ENCODE measurements at places on chromosomes 11 and 22.

DNA sequence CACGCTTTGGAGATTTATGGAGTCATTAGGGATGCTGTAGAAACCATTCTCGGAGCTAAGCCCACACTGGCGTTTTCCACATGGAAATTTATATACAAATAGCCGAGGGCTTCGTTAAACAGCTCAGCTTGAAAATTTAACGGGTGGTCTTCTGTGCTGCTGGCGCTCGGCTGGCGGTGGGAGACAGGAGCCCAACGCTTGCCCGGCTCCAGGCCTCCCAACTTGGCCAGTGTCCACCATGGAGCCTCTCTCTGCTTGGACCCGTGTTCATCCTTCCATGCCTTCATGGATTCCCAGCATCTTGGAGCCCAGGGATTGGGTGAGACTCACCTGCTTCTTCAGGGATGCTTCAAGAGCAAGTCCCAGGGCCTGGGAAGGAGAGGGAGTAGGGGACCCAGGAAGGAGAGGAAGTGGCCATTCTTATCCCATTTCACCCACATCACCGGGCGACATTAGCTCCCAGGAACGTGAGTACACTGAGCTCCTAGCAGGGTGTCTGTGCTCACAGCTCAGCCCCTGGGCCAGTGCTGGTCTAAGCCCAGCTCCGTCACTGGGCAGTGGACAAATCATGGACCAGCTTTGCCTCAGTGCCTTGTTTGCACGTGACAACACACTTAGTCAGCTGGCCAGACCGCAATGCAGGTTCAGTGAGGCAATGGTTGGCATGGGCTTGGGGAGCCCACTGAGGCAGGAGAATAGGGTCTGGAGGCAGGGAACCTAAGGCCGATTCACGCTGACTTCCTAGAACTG is 944.3 kb downstream of the BRD1 start:
- no peak for DNase-seq

DNA sequence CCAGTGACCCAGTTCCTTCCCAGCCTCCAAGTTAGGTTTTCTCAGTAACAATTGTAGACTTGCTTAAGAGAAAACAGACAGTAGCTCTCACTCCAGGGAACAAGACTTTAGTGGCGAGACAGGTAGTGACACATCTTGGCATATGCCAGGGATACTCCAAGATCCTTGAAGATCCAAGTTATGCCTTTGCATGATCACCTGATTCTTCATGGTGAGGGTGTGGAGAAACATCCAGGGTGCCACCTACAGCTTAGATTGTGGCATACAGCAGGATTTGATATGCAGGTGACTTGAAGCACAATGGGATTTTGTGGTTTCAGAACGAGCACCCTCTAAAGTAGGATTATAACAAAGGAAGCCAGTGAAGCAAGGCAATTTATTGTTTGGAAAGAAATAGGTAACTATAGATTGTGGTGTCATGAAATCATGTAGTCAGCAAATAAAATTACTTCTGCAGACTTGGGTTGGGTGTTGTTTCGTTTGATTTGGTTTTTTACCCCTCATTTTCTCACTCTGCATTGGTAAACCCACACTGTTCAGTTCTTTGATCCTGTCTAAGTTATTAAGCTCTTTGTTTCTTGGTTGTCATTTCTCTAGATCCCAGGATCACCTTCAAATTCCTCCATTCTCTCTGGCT is 9.2 kb downstream of the POU2AF3 start:
- no peak for DNase-seq

- DNase-seq, result no peak
Measured at GRCh38 chr11:115389790-115390189, 114.4 kb downstream of the CADM1 start.

GRCh38 chr11:60867871-60868681 is 734 bp downstream of the ZP1 start:
- DNase-seq, result no peak

- no peak for DNase-seq
Measured at GRCh38 chr11:612201-612960, 3.4 kb downstream of the IRF7 start.

GRCh38 chr11:75334976-75335375 is 16.5 kb downstream of the ARRB1 start:
- no peak for DNase-seq

DNA sequence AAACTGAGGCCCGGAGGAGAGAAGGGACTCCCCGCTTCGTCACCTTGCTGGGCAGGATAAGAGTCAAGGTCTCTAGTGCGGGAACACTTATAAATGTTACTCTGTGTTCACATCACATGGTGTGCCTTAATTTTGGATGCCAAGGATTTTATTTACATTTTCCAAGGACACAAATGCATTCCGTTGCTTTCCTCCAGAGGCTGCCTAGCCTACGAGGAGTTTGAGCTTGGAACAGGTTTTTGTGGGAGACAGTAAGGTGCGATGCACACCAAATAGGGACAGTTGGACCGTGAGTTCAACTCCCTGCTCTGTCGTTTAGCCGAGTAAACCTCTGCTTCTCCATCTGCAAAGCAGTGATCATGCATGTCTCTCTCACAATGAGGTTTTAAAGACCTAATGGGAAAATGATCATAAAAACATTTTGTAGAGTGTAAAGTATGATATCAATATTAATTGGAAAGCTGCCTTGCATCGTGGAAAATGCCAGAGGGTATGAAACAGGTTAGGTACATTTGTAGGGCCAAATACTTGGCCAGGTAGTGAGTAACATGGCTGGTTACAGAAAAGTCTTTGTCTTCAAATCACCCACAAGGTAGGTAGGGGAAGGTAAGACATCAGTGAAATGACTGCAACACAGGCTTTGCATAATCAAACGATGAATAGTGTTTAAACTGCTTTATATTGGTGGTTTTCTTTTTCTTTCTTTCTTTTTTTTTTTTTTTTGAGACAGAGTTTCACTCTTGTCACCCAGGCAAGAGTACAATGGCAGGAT is 61.8 kb downstream of the ST3GAL4 start:
- no peak for DNase-seq

- no peak for DNase-seq
Measured at GRCh38 chr11:77207618-77208313, 79.7 kb downstream of the MYO7A start.

DNA sequence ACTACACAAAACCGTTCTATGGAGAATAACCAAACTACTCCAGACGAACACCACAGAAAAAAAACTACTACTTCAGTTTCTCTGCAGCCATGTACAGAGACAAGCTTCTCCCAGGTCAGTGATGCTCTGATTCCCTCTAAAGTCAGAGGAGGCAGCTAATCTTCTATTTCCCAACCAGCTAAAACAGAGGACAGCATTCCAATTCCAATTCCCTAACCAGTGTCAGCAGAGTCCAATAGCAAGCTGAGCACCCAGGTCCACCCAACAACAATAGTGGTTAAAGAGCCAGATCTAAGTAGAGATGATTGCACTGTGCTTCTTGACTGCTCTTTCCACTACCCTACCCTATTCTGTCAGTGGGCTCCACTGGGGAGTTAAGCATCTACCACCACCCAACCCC is 6.7 kb downstream of the XKR3 start:
- no peak for DNase-seq

GRCh38 chr22:50471197-50471847 is 3.5 kb downstream of the SBF1 start:
- no peak for DNase-seq

DNA sequence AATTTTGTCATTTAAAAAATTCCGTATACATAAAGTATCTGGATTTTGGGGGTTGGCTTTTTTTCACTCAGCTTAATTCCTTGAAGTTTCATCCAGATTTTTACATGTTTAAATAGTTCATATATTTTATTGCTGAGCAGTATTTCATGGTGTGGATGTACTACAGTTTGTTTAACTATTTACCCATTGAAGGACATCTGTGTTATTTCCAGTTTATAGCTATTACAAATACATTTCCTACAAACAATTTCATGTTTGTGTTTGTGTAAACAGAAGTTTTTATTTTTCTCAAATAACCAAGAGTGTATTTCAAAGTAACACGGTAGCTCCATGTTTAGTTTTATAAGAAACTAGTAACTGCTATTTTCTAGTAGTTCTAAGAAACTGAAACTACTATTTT is 299.7 kb upstream of the ANO3 start:
- DNase-seq, result no peak

DNA sequence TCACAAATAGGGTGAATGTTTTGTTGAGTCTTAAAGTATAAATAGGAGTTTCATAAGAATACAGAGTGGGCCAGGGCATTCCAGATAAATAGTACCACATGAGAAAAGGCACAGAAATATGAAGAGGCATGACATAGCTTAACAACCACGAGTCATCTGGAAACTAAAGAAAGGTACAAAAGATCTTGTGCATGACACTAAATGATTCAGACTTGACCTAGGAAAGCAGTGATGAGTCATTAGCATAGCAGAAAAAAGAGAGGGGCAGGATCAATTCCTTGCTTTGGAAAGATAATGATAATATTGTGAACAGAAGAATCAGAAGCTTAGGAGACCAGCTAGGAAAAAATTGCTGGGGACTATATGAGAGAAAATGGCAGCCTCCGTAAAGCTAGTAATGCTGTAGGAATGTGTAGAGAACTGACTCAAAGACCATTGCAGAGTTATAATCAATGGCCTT is 47.6 kb upstream of the FIBIN start:
- no peak for DNase-seq

DNA sequence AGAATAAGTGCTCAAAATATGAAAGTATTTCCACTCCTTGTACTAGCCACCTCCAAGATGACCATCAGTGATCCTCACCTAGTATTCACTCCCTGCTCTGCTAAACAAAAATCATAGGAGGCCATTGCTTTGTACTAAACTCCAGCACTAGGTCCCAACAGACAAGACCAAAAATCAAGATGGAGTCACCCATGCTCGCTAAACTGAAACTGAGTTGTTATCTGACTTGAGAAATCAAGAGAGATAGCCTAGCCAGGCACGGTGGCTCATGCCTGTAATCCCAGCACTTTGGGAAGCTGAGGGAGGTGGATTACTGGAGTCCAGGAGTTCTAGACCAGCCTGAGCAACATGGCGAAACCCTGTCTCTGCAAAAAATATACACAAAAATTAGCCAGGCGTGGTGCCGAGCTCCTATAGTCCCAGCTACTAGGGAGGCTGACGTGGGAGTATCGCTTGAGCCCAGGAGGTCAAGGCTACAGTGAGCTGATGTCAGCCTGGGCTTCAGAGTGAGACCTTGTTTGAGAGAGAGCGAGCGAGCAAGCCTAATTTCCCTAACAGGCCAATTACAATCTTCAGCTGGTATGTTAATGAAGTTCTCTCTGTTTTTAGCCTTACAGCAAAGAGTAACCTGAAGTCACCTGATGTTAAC is 9.3 kb downstream of the SEC14L6 start:
- DNase-seq, result no peak

- no peak for DNase-seq
Measured at GRCh38 chr11:34791780-34792542, 124.2 kb downstream of the APIP start.

DNA sequence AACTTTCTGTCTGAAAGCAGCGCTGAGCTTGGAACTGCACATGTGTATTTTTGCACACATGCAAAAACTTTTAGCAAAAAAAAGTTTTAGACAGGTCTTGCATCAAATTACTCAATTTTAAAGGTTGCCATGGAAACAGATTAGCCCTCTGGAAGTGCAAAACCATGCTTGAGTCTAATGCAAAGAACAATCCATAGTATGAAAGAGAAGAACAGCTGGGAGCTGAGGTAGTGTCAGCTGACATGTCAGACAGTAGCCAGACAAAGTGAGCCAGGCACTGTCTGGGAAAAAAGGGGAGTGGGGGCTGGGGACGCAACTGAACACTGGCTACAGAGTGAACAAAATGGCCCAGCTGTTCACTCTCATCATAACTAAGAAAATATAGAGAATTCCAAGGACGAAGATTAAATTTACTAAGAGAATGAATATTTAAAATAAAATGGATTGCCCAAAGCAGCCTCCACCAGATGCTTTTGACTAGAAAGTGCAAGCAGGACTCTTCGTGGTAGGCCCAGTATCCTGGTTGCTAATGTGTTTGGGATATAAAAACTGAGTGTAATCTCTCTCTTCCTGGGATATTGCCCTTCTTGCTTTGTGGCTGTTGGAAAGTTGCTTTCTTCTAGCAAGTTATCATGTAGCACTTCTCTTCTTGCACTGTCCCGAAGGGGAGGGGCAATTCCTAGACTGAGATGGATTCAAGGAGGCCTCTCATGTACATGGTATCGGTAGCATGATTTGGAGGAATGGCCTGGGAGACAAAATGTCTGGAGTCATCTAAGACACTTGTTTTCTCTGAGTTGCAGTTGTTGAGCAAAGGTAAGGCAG is 434.1 kb upstream of the FAT3 start:
- no peak for DNase-seq

- DNase-seq, result no peak
Measured at GRCh38 chr11:49377978-49378377, 169.6 kb upstream of the FOLH1 start.
